Stimulated activated CD8-positive, alpha-beta memory T cell treated with anti-CD3 and anti-CD28 coated beads, Interleukin-2, amount 100 ng/mL, for 1 hour (primary cell): ENCODE measurements at places on chromosomes 3 and 15.

- no peak for DNase-seq
Observed at GRCh38 chr15:87873516-87873915, 383.0 kb downstream of the NTRK3 start.

- no peak for DNase-seq
Observed at GRCh38 chr3:118165413-118165812, 869.2 kb downstream of the IGSF11 start.

- DNase-seq = no peak
Observed at GRCh38 chr3:162141272-162141791, 644.7 kb downstream of the OTOL1 start.

GRCh38 chr3:89108291-89108550, 800 bp downstream of the EPHA3 start:
- DNase-seq = no peak

DNA sequence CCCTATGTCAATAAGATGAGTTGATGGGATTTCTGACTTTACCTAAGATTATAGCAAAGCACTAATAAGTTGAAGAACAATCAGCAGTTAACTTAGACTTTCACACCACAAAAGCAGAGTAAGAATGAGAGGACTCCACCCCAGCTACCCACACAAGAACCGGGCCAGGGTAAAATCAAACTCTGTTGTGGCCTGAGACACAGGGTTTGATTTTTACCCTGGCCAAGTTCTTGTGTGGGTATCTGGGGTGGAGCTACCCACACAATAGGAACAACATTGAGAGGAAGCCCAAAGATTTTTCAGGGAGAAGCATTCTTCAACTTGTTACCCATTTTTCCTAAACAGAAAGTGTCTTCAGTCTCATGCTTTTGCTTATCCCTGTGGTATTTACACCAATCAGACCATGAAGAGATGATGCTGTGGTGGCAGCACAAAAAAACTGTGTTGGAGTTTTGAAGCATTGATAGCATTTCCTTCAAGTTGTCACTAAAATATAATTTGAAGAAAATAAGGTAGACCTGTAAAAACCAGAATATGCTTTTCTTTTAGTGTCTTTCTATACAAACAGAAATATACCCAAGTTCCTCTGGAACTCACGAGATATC, 25.6 kb downstream of the CPOX start:
- DNase-seq = no peak

GRCh38 chr15:50067254-50067653, 51.8 kb downstream of the ATP8B4 start:
- no peak for DNase-seq

- DNase-seq = no peak
Observed at GRCh38 chr3:149650828-149651227, 7.0 kb downstream of the WWTR1 start.

GRCh38 chr3:195258449-195259153, 12.4 kb downstream of the XXYLT1 start:
- DNase-seq = no peak

GRCh38 chr3:152524198-152525140, 255.7 kb downstream of the MBNL1 start:
- no peak for DNase-seq

- no peak for DNase-seq
Observed at GRCh38 chr3:99761415-99762165, 56.1 kb upstream of the CMSS1 start.

DNA sequence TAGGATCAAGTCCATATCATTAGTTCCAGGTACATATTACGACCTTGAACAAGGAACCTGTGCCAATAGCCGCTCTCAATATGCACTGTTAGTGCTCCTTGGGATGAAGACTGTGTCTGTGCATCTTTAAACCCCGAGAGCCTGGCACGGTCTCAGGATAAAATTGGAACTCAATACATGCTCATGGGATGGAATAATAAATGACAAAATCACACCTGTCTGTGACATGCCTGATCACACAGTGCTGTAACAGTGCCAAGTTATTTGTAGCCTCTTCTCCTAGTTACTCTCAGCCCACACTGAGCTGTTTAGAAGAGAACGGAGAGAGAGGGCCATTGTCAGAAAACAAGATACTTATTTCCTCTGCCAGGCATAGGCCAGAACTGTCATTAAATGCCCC, 82.2 kb downstream of the SSR3 start:
- DNase-seq = no peak

GRCh38 chr15:40338921-40339620, 1.7 kb downstream of the CCDC9B start:
- DNase-seq = no peak

DNA sequence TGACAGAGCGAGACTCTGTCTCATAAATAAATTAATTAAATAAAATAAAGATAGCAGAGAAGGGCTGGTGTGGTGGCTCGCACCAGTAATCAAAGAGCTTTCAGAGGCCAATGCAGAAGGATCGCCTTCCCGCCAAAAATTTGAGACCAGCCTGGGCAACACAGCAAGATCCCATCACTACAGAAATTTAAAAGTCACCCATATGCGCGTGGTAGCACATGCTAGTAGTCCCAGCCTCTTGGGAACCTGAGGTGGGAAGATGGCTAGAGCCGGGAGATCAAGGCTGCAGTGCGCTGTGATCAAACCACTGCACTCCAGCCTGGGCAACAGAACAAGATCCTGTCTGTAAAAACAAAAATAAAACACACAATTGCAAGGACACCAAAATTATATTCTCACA, 9.6 kb downstream of the SMARCC1 start:
- DNase-seq = no peak

DNA sequence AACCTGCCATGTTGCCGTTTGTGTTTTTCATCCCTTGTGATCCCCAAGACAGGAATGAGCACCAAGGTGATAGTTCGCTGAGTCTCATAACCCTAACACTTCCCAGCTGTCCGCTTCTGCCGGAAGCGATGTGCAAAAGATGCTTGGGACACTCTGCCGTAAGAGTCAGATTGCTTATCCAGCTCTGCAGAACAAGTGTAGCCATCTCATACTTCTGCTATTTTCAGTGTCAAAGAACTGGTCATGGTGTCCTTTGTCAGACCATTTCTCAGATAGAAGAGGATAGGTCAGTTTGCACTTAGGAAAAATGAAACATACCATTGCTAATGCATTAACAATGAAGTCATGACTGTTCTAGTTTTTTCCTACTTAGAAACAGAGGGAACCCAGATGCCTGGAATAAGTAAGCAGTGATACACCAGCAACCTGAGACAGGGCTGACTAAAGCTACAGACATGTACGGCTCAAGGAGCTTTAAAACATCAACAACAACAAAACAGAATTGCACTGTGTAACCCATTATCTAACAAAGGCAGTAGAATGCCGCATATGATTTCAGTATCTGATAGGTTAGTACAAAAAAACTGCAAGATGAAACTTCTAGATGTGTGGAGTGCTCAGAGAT, 134.0 kb upstream of the IL12A start:
- no peak for DNase-seq

- DNase-seq = no peak
Observed at GRCh38 chr3:173584838-173585831, 187.6 kb downstream of the NLGN1 start.

- no peak for DNase-seq
Observed at GRCh38 chr15:60685346-60685937, 206.5 kb upstream of the ICE2 start.

GRCh38 chr15:34654625-34655024, 71.2 kb upstream of the GOLGA8B start:
- no peak for DNase-seq

GRCh38 chr3:13500133-13500885, 20.2 kb downstream of the HDAC11 start:
- DNase-seq = no peak

GRCh38 chr3:102113421-102114041, 264.2 kb downstream of the NFKBIZ start:
- no peak for DNase-seq

DNA sequence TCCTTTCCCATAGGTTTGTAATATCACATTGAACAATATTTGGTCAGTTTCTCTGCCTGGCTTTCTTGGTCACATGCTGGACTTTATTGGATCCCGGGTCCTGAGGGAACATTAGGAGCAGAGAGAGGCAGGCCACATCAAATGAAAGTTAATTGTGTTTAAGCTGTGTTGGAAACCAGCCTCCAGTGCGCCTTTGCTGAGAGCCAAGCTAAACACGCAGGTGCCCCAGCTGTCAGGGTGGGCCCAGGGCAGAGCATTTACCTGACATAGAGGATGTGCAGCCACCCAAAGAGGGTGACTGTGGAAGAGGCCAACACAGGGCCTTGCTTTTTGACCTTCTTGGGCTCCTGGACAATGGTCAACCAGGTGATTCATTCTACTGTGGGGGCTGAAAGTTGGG, 149.3 kb downstream of the EBLN2 start:
- no peak for DNase-seq

DNA sequence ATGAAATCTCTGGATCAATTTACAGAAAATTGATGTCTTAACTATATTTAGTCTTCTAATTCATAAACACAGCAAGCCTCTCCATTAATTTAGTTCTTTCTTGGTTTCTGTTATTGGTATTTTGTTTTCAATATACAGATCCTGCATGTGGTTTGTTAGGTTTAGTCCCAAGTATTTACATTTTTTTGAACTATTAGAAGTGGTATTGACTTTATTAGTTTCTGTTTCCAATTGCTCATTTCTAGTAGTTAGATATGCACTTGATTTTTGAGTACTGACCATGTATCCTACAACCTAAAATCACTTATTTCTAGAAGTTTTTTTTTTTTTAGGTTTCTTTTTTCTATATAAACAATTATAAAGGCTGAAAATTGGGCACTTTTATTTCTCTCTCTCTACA, 335.9 kb downstream of the CHST2 start:
- DNase-seq = no peak

DNA sequence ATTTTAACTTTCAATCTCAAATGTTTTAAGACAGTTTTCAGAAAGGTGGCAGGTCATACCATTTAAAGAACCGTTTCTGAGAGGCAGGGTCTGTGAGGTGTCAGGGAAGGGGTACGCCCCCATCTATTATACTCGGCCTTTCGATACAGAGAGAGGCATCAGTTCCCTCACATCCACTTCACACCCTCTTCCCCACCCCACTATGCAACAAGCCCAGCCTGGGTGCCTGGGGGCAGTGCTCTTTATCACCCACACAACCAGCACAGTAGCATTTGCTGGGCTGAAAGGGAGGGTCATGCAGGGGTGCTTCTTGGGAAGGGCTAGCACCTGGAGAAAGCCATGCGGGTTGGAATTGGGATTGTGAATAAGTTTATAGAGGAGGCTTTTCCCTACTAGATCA, 56.0 kb upstream of the KCNMB2 start:
- no peak for DNase-seq

DNA sequence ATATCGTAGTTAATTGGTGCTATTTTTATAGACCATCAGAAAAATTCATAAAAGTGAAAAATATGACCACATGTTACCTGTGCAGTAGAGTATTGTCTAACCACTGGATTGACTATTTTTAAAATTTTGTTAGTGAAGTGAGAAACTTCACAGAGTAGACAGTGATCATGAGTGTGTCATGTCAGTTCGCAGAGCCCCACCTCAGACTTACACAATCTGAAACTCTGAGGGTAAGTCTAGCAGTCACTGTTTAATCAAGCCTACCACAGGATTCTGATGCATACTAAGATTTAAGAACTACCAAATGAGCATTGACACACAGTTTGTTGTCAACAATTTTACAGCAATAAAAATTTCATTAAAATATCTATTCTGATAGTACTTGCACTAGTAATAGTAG, 552.9 kb upstream of the SUCLG2 start:
- no peak for DNase-seq

GRCh38 chr3:136078421-136079364, 113.2 kb downstream of the PPP2R3A start:
- DNase-seq = no peak

- DNase-seq = no peak
Observed at GRCh38 chr15:93587059-93587521, 498.1 kb upstream of the RGMA start.

DNA sequence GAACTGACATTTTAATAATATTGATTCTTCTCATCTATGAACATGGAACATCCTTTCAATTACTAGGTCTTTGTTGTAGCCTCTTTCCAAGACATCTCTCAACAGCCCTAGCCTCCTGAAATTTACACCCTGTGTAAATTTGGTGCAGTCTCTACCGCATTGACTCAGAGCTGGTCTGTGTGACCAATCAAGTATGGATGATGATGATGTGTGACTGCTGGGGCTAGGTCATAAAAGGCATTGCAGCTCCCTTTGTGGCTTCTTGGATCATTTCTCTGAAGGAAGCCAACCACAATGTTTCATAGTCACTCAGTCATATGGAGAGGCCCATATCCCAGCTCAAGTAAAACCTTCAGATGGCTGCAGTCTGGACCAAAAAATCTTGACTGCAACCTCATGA, 62.1 kb upstream of the FAM3D start:
- DNase-seq = no peak

- DNase-seq = no peak
Observed at GRCh38 chr15:25694239-25694584, 168.9 kb downstream of the ATP10A start.

DNA sequence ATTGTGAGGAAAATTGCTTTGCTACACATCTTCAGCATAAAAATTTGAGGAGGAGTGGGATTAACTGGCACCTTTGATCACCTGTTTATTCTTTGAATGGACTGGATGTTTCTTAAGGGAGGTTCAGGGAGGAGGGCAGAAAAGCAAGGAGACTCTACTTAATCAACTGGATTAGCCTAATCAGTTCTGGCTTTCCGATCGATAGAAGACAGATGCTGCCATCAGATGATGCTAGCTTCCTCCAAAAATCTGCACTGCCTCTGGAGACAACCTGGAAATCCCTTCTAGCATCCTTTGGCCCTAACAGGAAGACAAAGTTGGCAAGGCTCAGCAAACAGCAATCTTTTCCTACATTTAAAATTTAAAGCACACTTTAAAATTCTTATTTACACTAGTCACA, 197.8 kb downstream of the EBLN2 start:
- no peak for DNase-seq

DNA sequence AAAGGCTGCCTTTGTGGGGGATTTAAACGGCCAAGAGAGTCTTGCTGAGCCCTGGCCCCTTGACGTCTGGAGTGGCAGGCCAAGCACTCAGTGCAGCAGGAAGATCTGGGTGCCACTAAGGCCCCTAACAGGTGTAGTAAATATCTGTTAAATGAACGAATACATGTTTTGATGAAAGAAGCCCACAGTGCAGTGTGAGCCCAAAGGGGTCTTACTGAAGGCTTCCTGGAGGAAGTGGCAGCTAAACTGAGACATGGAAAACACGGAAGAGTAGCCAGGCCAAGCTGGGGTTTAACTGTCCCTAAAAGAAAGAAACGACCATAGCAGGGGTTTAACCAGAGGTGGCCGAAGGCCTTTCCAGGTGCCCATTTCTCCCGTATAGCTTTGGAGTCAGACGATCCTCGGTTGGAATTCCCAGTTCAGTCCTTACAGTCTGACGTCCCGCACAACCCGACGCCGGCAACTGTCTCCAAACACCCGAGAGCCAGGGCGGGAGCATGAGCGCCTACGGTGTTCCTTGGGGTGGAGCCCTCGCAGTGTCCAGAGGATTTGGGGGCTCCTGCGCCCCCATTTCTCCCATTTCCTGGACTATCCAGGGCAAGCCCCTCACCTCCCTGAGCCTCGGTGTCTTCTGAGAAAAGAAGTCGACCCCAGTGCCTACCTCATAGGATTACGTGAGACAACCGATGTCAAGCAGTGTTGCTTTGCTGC, 910 bp upstream of the ABHD6 start:
- no peak for DNase-seq

GRCh38 chr3:109050591-109051167, 67.3 kb downstream of the MORC1 start:
- no peak for DNase-seq
